ENCODE measurements at places on chromosomes 3 and 15.

GRCh38 chr3:169052465-169053302 is 610.8 kb downstream of the MECOM start:
- DNase-seq, result no peak

GRCh38 chr3:141807277-141808033 is 44.2 kb downstream of the GRK7 start:
- no peak for DNase-seq

DNA sequence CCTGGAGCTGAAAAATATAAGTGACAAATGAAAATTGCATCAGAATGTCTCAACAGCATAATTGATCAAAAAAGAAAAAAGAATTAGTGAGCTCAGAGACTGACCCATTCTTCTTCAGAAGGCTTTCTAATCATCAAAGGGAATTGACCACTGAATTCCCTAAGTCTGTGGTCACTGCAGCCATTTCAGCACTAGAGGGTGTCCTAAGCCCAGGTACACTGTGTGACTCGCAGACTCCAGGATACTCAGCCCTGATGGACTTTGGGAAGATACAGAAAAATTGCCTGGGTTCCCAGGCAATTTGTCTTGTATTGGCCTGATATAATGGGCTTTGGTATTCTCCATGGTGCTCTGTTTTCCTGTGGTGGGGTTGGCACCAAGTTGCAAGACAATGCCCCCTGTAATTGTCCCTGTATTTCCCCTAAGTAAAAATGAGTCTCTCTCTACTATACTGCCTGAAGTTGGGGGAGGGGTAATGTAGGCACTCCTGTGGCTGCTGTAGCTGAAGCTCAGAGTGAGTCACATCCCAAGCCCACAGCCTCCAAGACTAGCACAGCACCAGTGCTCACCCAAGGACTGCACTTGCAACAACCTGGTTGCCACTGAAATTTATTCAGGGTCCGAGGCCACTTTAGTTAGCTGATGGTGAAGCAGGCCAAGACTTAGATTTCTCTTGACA is 256.0 kb upstream of the STAC start:
- no peak for DNase-seq

DNA sequence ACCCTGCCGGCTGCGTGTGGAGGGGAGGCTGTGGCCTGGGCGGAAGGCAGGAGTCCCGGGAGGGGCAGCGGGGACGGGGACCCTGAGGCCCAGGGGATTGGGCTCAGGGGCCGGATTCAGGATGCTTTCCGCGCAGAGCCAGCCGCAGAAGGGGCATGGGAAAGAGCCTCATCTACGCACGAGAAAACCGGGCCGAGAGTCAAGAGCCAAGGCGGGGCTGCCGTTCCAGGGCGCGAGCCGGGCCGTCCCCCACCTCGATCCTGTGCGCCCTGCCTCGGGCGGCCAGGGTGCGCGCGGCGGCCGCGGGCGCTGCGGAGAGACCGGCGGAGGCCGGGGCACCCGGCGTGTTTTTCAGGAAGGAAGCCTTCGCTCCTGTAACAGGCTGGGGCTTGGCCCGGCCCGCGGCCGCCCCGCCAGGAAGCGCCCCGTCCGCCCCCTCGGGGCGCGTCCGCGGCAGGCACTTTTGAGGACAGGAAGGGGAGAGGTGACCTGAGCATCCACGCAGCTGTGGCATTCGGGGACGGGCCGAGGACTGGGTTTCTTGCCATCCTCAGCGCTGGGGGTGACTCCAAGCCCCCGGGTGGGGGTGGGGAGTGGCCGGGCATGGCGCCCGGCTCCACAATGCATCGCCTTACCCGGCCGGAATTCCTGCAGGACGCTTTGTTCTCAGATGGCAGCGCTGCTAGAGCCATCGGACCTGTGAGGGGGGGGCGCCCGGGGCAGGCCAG is 62.3 kb upstream of the GATA2 start:
- no peak for DNase-seq
